ENCODE measurements at places on chromosomes 7 and 10. TPM values are rescaled to one million over a fixed set of nuclear protein-coding genes. Genes with fewer than 3 reads are reported as not detected.

DNA sequence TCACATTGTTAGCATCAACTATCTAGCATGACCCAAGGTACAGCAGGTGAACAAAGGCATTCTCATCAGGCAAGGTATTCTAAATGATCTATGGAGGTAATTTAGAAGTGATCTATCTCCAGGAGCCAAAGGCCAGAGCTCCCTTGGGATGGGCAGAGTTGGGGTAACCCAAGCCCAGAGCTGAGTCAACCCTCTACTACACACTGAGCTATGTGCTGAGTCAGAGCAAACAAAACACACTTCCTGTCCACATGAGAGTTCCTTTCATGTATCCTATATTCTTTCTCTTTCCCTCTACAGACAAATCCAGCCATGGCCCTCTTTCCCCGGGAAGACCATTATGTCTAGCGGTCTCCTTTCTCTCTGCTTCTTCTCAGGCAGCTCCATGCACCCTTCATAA is 68.2 kb upstream of the AGK start:
- DNase-seq: peak; percentile 36

DNA sequence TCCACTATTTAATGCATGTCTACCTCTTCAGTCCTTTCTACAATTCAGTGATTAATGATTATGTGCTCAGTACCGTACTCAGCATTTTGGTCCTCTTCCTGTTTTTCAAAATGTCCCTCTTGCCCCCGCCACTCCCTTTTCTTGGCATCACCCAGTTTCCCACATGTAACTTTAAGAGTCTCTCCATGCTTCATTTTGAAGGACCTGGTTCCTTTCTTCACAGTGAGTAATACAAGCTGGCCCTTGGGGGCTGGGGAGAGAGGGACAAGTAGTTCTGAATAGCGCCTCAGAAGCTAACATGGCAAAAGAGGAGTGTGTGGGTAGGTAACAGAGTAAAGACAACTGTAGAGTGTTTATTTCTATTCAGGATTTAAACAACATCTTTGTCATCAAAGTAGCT is 34.6 kb upstream of the SLIT1 start:
- no peak for DNase-seq

DNA sequence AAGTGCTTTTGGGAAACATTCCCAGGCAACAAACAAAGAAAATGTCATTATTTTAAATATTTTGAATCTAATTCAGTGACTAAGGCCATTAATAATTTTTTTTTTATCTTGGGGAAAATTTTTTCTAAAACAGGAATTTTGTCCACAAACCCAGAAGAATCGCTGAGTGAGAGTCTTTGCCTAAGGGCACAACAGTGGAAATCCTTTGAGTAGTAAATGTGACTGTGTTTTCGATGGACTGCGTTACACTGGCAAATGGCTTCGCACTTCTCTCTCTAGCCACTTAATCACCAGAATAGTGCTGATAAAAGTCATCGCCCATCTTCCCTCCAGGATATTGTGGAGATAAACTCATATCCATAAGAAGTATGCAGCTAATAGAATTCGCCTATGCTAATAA is 430.3 kb upstream of the AKR1E2 start:
- DNase-seq: no peak

GRCh38 chr7:142438235-142438922 is 180.5 kb upstream of the PRSS58 start:
- peak; percentile 42 for DNase-seq

DNA sequence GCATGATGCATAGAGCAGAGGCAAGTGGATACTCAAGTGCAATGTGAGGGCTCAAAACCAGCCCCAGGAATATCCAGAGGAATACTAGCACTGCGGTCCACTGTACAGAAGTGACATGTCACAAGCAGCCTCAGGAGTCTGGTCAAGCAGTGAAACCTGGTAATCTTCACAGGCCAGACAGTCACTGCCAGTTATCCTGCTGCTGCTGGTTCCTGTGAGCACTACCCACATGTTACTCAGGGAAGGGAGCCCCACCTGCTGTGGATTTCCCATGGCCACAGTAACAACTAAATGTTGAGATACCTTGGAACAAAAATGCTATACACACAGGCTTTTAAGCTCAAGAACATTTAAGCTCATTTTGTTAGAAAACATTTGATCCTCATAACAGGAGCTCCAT is 103.0 kb downstream of the RNF133 start:
- no peak for DNase-seq

ACSL5 gene
- 11.8 TPM for total RNA-seq

- peak; percentile 22 for DNase-seq
These were observed 38.8 kb downstream of the FGFR2 start for GRCh38 chr10:121559326-121560026.

DNA sequence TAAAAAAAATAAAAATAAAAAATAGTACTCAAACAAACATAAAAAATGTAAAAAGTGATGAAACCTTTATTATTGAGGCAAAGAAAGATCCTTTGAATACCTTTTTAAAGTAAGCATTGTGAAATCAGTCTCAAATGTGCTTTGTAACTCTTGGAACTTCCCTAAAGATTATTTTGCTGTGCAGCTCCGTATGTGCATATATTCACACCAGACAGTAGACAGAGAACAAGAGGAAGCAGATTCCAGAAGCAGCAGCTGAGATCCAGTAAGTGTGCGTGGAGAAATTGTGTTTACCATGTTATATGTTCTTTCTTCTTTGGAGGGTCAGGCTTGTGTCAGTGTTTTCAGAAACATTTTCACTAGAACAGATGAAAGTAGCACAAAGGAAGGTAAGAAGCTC is 324.9 kb downstream of the AGMO start:
- DNase-seq: no peak

ADAP1 gene
- 4.8 TPM for total RNA-seq

DNA sequence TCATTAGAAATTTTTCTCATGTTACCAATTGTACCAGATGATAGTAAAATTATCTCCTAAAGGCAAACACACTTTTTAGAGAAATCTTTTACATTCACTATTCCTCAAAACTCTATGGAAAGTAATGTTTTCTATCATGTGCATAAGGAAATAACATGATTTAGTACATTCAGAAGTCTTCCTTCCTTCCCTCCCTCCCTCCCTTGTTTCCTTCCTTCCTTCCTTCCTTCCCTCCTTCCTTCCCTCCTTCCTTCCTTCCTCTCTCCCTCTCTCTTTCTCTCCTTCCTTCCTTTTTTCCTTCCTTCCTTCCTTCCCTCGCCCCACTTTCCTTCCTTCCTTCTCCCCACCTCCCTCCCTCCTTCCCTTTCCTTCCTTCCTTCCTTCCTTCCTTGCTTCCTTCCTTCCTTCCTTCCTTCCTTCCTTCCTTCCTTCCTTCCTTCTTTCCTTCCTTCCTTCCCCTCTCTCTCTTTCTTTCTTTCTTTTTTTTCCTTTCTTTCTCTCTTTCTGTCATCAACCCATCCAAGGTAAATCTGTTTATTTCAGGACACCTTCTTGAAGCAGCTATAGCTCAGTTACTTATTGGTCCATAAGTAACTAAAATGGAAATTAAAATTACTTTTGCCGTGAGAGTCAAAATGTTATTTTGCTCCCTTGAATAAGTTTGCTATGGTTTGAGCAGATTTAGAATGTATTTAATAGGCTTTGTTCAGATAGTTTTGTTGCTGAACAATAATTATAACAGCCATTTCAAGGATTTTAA is 197.9 kb downstream of the PLXDC2 start:
- no peak for DNase-seq

PFKFB3 gene
- total RNA-seq: 35.8 TPM

DNA sequence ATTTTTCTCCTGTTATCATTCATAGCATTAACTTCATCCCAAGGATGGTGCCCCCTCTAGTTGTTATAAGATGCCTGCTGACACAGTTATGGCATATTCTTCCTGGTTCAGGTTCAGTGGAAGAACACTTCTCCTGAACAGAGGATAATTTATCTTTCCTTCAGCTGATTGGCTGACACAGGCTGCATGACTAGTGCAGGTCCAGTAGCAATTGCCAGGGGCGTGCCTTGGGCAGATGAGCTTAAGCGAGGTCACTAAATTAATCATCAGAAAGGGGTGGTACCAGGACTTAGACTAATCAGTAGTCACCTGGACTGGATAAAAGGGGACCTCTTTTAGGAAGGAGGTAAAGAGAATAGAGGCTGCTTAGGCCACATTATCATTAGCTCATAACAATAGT is 42.3 kb downstream of the BZW2 start:
- peak; percentile 25 for DNase-seq

GRCh38 chr7:45644237-45644636 is 70.1 kb downstream of the ADCY1 start:
- DNase-seq: no peak

- DNase-seq: no peak
These were observed 4.0 kb upstream of the MINPP1 start for GRCh38 chr10:87500646-87501048.

LAMB1 gene
- total RNA-seq: 329 TPM

SPDYE1 gene
- total RNA-seq: not detected

FFAR4 gene
- not detected for total RNA-seq

SLC18A2 gene
- 0.10 TPM for total RNA-seq

DNA sequence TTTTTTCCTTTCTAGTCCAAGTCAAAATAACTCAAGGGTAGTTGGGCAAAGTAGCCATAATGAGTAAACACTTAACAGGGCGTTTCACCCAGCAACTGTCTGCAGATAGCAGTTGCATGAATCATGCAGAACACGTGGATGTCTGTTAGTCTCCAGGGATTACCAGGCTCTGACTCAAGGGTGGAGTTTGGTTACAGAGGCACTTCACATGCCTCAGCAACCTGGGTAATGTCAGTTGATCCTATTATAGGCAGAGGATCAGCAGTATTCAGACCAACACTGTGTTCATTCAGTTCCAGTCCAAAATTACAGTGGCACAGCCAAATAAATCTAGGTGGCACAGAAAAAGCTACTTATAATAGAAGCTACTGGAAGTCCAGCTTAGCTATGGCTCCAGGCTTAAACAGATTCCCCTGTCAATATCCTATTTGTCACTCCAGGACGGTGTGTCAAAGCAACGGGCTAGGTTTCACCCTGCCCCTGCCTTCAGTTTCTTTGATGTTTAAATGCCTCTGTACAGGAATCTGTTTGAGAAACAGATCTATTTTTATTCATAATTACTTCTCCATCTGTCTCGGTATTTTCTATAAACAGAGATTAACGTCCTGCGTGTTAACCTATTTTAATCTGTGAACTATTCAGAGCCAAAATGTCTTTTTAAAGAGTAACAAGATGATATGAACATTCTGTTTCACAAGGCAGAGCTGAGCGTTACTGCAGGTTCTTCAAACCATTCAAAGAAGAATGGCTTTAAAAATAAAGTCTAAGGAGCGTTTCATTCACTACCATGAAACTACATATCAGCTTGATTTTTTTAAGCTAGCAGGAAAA is 162.6 kb upstream of the AKR1E2 start:
- DNase-seq: peak; percentile 100

DNA sequence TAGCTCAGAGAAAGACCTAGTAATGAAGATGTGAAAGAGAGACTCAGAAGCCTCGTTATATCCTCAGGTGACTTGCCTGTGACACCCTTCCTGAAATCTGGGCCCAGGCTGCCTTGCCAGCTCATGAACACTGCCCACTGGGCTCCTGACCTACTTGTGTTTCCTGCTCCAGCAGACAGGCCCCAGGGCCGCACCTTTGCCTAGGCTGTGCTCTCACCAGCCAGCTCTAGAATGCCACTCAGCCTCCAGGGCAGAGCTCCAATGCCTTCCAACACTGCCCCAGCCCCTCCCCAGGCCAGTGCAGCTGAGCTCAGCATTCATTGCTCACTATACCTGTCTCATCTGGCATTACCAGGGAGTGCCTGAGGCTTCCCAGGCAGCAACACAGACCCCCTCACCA is 94.3 kb downstream of the DLG5 start:
- no peak for DNase-seq

Data from renal cortical epithelial cell (primary cell).